Fibroblast of the aortic adventitia (primary cell): ENCODE measurements at places on chromosomes 1 and 21. TPM values are rescaled to one million over a fixed set of nuclear protein-coding genes. Genes with fewer than 3 reads are reported as not detected.
A peak's percentile ranks its signal among the peaks of the same experiment; 100 is the strongest.

- no peak for DNase-seq
Measured at GRCh38 chr21:22585558-22585957, 1587.3 kb downstream of the NCAM2 start.

DNA sequence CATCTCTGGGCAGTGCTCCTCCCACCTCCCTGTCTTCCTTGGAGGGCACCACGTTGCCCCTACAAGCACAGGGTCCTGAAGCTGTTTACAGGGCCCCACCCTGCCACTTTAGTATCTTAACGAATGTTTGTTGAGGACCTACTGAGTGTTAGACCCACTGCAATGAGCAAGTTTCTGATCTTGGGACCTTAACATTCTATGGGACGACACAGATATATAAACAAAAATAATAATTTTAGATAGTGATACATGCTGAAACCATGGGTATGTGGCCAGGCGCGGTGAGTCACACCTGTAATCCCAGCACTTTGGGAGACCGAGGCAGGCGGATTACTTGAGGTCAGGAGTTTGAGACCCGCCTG lies 10.1 kb downstream of the ENTREP3 start:
- no peak for DNase-seq

DNA sequence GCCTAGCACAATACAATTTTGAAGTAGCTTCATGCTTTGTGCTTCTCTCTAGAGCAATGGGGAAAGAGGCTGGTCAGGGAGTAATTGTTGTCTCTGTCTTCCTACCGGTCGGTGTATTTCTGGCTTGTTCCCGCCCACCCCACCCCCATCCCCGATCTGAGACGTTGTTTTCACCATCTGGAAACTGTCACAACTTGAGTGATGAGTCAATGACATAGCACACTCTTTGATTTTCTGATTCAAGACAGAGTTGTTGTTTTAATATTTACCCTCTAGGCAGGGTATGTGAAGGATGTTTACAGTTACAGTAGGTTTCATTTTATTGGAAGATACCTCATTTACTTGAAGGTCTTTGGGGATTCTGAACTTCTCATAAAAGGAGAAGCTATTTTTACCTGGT lies 7.0 kb downstream of the IL12RB2 start:
- no peak for DNase-seq

ENAH gene
- 131 and 148 TPM in 2 replicates for total RNA-seq

GRCh38 chr1:2314803-2315673 lies 76.3 kb downstream of the MORN1 start:
- no peak for DNase-seq

LCE3E gene
- not detected in 2 replicates for total RNA-seq

DNA sequence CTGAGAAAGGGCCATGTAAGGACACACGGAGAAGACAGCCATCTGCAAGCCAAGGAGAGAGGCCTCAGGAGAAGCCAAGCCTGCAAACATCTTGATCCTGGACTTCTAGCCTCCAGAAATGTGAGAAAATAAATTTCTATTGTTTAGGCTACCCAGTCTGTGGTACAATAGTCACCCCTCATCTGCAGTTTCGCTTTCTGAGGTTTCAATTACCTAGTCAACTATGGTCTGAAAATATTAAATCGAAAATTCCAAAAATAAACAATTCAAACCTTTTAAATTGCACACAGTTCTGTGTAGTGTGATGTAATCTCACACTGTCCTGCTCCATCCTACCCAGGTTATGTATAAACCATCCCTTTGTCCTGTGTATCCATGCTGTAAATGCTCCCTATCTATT lies 52.6 kb downstream of the ZNF644 start:
- DNase-seq: no peak

DNA sequence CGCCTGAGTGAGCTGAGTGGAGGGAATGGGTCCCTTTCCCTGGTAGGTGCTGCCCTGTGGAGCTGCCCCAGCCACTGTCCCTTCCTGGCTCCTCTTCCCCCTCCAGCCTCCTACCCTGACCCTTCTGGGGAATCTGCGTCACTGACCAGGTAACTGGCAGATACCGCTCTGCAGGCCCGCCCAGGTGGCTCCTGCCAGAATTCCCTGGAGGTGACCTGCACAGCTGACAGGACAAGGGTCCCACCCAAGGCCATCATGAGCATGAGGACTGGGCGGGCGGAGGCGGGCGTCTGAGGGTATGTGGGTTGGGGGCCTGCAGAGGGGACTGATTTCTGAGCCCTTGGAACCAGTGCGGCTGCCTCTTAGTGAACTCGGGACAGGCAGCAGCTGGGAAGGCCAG lies 32.5 kb downstream of the DHRS3 start:
- DNase-seq: no peak

GRCh38 chr21:34612557-34612956 lies 2.4 kb downstream of the RCAN1 start:
- no peak for DNase-seq

GRCh38 chr21:37582590-37582989 lies 216.0 kb downstream of the DYRK1A start:
- DNase-seq: peak; percentile 77

DNA sequence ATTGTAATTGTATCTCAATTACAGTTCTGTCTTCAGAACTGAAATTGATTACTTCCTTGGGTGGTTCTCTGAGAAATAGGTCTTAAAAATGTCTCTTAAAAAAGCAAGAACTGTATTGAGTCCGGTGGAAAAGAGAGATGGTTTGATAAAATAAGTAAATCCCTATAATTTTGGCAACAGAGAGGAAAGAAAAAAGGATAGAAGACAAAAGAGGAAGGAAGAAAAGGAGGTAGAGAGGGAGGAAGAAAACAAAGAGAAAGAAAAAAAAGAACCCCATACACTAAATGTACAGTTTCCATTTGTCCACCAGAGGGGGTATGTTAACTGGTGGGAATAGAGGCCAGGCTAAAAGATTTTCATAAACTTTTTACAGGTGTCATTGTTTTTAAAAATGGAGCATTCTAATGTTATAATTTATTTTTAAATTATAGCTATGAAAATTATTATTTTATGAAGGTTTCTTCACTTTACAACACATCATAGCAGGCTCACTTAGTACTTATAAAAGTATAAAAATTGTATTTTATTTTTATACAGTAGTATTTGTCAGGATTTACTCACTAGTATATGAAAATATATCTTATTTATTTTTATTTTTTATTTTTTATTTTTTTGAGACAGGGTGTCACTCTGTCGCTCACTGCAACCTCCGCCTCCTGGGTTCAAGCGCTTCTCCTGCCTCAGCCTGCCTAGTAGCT lies 2.1 kb upstream of the UBE2T start:
- DNase-seq: peak; percentile 67

AGL gene
- 17.3 and 19.1 TPM in 2 replicates for total RNA-seq

- DNase-seq: peak; percentile 40
Measured at GRCh38 chr1:100699744-100700143, 19.8 kb upstream of the VCAM1 start.

GRCh38 chr1:18482721-18483425 lies 2.1 kb downstream of the KLHDC7A start:
- no peak for DNase-seq

- peak; percentile 28 for DNase-seq
Measured at GRCh38 chr1:163709636-163710035, 387.9 kb downstream of the NUF2 start.

SPRR2F gene
- not detected in 2 replicates for total RNA-seq

DNA sequence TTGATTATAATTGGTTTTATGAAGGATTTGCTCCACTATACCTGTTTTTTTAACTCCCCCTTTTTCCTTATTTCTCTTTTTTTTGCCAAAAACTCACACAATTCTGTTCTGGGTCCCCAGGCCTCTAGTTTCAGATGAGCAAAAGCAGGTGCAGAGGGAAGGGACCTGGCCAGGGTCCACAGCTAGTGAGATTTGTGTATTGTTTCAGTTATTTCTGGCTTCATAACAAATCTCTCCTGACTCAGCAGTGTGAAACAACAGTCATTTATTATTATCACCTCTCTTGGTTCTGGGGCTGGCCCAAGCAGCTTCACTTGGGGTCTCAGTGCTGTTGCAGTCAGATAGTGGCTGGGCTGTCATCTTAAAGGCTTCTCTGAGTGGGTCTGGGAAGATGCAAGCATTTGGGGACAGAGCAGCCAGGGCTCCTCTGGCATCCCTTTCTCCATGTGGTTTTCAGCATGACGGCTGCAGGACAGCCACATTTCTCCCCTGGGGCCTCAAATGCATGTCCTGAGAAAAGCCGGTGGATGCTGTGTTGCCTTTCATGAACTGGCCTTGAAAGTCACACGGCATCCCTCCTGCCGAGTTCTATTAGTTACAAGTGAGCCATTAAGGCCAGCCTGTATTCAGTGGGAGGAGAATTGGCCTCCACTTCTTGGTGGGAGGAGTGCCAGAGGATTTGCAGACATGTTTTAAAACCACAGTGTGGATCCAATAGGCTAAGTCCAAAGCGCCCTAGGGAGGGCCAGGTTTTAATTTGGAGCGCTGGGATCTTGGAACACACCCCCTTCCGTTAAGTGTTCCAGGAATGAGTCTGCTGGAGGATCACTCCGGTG lies 137.1 kb downstream of the CAMTA1 start:
- peak; percentile 87 for DNase-seq

GRCh38 chr1:36989241-36989640 lies 45.1 kb downstream of the GRIK3 start:
- DNase-seq: no peak

DNA sequence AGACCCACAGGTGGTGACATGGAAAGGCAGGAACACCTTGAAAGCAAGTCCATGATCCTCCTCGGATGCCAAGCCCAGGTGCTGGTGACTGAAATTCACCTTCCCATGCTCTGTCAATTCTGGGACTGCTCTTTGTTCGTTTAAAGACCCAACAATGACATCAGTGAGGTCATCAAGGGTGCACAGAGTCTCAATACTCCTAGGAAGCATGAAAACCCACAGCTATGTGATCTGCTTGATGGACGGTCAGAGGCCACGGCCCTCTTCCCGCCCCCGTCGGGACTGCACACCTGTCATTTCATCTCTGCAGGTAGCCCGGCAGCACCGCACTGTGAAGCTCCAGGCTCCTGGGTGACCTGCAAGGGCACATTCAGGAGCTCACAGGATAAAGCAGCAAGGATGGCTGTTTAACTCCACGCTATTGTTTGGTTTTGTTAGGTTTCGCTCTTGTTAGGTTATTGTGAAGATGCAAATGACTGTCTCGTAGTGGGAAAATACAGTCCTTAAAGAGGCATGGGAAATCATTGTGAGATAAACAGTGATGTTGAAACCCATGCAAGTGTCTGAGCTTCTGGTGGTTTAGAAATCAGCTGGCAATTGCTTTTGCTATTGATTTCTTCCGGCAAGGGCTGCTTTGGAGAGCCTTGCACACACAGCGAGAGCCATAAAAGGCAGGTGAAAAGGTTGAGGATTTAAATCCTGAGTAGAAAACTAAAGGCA lies 124.8 kb upstream of the AJAP1 start:
- no peak for DNase-seq

- peak; percentile 60 for DNase-seq
Measured at GRCh38 chr21:33492571-33492970, 1.1 kb upstream of the DNAJC28 start.

DNA sequence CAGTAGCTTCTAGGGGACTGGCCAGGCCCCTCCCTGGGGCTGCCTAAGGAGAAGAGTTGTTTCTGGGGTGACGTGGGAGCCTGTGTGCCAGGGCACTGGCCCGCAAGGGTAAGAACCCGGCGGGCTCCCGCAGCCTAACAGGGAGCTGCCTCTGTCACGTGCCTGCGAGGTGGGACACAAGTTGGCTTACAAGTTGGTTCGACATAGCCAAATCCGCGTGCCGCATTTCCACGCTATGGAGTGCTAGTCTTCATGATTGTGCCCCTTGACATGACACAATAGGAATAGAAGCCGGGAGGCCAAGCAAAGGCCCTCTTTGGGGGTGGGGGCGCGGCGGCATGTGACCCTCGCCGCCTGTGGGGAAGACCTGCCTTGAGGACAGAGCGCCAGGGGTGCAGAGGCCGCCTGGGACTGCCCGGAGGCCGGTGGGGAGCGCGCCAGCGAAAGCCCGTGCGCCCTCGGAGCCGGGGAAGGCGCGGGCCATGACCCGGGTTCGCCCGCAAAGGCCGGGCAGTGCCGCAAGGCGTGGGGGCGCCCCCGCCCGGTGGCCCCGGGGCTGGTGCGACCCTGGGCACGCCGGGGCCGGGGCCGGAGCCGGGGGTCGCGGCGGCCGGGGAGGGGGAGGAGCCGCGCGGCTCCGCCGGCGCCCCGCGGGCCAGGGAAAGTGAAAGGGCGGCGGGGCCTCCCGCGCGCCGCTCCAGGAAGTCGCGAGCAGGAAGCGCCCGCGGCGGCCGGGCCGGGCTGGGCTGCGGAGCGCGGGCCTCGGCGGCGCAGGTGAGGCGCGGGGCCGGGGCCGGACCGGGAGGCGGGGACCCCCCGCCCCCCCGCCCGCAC lies at the start of gene SLC37A1:
Gene SLC37A1 (plus strand): TSS at position 702 of the 834 bp plus-strand sequence. CDS start 4,603 bp downstream, outside the sequence.
- no peak for DNase-seq

DNA sequence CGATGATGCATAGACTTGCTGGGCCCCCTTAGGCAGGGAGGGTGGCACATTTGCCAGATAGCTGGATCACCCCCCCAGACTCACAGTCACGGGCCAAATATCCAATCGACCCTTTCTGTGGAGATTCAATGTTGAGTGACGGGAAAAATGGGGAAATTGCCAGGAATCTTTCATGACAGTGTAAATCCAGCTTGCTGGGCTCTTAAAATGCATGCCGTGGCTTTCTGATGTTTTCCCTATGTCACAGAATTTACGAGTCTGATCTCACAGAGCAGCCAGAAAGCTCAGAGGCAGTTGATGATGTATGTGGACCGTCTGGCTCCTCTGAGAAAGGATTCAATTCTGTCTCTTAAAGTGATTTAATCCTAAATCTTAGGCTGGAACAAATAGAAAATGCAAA lies 150.1 kb upstream of the ZNF644 start:
- DNase-seq: peak; percentile 13

GRCh38 chr1:227790868-227791267 lies 24.6 kb upstream of the PRSS38 start:
- DNase-seq: no peak

OR2T1 gene
- not detected in 2 replicates for total RNA-seq
